ENCODE measurements at places on chromosomes 1 and 21.
A peak's percentile ranks its signal among the peaks of the same experiment; 100 is the strongest.

DNA sequence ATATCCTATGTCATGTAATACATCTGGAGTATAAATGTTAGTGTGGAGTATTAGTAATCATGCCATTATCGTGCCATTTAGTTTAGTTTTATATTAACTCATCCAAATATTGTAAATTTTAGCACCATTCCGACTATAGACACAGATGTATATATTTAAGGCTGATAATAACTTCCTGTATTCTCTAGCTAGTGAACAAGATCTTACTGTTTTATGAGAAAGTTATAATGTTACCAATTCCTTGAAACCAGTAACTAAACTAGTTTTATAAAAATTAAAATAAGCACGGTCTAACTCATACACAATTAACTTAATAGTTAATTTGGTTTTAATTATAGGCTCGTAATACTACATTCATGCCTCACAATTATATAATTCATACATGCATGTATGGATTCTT lies 808.6 kb downstream of the USP25 start:
- no peak for DNase-seq

GRCh38 chr1:48776393-48777218 lies at the start of gene BEND5:
Gene BEND5 (minus strand): TSS chr1:48776891. CDS start chr1:48776831, 60 bp downstream.
- DNase-seq, result peak; percentile 26

DNA sequence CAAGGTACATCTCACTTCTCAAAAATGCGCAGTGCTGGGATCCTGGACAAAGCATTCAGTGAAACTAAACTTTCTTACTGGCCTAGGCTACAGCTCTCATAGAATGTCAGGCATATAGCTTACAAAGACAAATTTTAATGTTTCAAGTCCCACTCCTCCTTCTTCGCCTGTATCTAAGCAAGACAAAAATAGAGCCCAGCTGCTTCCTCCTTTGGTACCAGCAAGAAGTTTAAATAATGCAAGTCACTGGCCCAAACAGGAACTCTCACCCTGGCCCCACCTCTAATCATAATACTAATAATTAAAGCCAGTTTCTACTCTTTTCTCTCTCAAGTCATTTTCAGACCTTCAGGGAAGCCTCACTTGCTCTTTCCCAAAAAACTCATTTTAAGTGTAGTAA lies 1267.9 kb downstream of the MRPL39 start:
- DNase-seq, result no peak

DNA sequence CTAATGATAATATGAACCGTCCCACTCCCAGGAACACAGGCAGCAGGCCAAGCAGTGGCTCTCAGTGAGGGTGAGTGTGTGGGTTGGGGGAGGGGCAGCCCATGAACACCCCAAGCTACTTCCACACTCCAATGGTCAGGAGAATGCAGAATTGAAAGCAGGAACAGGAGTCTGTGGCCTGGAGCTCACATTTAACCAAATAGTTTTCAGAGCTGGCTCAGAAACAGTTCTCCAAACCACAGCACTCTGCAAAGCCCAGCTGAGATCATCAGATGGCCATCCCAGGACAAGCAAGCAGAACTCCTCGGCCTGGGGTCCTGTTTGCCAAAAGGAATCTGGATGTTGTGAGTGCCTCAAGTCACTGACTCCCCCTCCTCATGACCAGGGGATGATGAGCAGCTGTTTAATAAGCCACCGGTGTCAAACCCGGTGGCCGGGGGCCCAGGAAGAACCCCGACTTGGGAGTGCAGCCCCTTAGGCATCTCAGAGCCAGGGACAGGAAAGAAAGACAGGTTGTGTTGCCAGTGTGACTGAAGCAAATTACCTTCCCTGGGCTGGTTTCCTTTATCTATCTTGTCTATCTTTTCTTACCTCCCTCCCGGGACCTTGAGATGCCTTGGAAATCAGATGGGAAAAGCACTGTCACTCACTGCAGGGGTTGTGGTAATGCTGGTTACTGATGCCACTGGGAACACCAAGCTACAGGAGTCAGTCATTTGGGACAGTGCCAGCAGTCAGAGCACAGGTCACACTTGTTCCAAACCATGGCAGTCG lies 20.4 kb downstream of the DEGS1 start:
- DNase-seq, result no peak

DNA sequence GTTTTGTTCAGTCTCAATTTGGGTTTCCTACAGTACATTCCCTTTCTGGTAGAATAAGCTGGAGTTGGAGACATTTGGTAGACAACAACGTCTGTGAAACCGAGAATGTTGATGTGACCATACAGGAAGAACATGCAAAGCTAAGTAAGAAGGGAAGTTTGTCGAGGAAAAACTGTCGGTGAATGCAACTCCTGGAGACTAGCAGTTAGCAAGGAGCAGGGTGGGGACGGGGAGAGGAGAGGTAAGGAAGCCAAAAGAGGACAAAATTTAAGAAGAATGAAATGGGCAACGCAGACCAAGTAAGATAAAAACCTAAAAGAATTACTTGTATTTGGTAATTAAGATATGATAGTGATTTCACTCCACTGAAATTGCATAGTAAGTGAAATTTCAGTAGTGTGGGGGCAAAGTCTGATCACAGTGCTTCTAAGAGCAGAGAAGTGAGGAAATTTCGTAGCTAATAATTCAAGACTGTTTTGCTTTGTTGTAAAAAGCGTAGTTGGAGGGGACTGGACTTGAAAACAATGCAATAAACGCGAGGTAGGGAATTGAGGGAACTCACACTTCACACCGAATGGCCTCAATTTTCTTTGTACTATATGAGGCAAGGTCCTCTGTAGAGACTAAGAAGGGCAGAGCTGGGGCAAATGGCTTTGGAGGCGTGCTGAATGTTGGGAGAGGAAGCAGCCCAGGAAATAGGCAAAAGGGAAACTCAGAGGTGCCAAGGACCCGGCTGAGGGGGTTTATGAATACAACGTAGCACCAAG lies 787 bp upstream of the GIPC2 start:
- DNase-seq, result no peak

DNA sequence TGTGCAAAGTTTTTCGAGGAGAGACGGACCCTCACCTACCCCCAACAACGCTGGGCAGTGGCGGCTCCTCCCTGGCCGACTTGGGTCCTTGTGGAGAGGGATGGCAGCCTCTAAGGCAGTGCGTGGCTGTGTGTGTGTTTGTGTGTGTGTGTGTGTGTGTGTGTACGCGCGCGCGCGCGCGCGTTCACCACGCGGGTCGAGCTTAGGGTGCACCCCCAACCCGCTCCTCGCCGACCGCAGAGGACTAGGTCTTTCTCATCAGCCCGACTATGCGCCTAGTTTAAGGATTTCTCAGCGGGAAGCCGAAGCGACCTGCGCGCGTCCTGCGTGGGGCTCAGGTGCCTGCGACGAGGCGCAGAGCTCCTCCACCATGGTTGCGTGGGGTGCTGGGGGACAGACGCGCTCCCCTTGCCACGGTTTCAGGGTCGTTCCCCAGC lies 940 bp downstream of the SOX13 start:
- no peak for DNase-seq

DNA sequence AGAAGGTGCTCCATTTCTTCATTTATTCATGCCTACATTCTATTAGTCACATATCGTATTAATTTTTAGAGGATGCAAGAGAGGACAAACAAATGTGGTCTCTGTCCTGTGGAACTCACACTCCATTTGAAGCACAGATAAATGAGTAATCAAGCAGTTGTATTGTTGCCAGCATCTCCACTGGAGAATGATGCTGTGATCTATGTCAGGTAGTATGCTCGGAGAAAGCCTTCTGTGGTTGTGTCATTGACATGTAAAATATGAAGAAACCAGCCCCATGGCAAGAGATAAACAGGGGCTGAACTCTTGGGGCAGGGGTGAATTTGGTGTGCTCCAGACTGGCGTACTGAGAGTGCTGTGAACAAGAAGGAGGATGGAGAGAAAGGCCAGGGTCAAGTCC lies 101.2 kb downstream of the FASLG start:
- DNase-seq, result no peak

DNA sequence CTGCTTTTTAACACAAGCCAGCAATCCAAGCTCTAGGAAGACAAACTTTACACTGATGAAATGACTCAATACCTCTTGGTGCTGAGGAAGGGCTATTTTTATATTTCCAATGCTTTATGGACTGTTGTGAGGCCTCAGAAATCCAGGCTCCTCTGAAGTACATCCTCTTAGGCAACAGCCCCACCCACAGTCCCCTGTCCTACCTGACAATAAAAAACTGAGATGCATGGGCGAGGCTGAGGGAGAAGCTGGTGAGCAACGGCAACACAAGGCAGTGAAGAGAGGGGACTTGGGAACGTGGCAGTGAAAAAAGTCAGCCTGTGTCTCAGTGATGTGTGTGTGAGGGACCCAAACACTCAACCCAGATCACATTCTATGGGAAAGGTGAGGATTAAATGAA lies 10.1 kb upstream of the CPT2 start:
- no peak for DNase-seq

DNA sequence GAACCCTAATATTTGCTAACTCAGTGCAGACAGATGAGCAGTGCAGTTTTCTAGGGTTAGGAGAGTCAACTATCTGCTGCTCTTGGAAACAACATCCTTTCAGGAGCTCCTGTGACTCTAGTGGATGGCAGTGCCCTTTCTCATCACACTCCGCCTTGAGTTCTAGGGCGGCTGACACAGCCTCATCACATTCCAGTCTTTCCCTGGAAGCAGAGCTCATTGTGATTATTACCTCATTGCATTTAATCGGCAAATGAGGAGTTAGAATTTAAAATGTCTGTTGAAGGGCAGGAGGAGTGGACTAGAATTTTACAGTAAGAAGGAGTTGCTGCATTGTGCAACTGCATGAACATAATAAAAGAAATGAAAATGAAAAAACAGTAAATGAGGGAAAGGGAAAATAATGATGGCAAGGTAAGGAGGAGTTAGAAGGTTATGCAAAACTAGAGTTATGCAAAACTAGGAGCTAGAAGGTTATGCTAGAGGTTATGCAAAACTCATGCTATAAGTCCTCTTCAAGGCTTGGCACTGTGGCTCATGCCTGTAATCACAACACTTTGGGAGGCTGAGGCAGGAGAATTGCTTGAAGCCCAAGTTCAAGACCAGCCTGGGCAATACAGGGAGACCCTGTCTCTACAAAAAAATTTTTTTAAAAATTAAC lies 6.9 kb upstream of the PTGFRN start:
- DNase-seq, result no peak

DNA sequence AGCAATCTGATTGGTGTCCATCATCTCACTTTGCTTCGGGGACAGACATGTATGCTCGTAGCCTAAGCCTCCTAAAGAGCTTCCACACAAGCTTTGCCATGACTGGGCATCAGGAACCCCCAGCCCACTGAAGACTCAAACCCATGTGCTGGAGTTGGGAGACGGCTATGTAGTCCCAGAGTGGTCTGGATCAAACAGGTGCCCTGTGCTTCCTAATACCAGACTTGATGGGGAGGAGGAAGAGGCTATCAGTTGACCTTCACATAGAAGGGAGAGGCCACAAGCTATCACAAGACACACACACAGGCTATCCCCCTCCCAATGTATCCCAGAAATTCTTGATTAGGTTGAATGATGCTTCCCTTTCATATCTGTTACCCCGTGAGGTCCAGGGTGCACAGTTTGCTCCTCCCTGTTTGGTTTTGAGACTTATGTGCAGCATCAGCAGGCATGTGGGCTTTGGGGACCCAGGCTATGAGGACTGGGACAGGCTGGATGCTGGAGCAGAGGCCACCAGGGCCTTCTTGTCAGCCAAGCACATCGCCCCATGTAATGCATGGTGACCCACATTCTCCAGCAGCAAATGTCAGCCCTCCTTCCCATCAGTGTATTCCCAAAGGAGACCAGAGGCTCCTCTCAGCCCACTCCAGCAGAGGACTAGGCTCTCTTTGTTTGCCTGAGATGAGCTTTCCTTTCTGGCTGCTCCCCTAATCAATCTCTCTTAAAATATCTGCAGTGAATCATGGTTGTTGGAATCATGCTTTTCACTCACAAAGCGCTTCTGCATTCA lies 159.8 kb downstream of the GRIK3 start:
- DNase-seq, result no peak

DNA sequence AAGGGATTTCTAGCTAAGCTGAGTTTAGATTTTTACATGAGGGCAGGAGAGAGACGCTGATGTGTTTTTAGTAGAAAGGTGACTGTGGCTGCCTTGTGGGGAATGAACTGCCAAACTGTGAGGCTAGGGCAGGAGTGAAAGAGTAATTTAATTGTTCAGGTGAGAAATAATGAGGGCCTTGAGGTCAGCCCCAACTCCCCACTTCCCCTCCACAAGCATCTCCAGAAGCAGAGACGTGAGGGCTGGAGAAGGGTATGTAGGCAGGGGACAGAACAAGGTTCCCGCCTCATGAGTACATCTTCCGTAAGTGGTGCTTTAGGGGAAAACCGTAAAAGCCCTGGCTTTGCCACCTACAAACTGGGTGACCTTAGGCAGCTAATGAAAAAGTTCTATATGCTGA lies 70.8 kb downstream of the WARS2 start:
- DNase-seq, result no peak

DNA sequence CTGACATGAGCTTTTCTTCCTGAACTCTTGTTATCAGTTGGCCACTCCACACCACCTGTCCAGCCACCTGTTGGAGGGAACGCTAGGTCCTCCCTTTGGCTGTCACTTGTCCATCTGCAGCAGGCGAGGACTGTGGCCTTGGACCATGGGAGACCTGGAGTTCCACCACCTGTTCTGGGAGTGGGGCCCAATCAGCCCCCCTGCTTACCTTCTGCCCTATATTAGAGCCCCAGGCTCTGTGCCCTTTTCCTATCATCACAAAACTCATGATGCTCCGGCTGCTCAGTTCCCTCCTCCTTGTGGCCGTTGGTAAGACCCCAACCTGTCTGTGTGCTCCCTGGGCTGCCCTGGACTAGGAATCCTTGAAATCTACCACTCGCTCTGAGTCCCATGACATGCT lies at the start of gene CELA3A:
CELA3A (plus strand) TSS at position 249 of the 400 bp plus-strand sequence; CDS start at position 267, 18 bp downstream.
- no peak for DNase-seq

DNA sequence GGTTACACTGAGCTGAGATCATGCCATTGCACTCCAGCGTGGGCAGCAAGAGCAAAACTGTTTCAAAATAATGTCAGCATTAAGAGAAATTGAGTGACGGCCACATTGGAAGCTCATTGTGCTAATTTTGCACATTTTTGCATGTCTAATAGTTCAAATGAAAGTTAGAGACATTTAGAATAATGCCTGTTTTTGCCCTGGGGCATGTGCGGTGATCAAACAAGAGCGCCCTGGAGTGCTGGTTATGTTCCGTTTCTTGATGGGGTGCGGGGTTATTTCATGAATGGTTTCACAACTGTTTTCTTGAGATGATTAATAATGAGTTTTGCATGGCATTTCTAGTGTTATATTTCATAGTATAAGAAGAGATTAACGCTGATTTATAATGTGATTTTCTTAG lies 13.1 kb downstream of the OR2T11 start:
- DNase-seq, result no peak

All from activated T-cell treated with anti-CD3 and anti-CD28 coated beads for 24 hours (primary cell).